Frontal cortex (tissue), 4 donors: ENCODE measurements at places on chromosomes 13 and 19. TPM values are rescaled to one million over a fixed set of nuclear protein-coding genes. Genes with fewer than 3 reads are reported as not detected.

The TRPC4 gene
- total RNA-seq: 14.7 TPM

The MTIF3 gene
- total RNA-seq: 40.4 TPM

- no peak for DNase-seq
These were observed 50.0 kb downstream of the GAS6 start for GRCh38 chr13:113813749-113814434.

GRCh38 chr19:47226426-47227351 is 4.3 kb downstream of the BBC3 start:
- DNase-seq: no peak

DNA sequence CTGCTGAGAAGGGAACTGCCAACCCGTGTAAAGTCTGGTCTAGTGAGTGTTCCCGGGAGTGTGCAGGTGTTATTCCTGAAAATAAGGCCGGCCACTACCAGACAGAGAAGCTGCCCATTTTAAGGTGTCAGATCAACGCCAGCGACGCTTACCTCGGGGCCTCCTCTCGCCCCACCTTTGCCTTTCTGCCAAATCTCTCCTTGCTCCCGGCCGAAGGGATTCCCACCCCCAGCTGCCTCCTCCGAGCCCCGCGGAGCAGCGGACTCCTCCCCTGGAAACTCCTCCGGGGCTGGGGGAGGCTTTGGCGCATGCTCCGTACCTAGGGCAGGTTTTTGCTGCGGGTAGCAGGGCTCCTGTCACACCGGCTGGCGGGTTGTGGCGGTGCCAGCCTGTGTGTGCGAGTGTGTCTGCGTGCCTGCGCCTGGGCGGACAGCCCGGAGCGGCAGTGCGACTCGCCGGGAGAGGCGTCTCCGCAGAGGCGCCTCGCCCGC is at the start of gene HS6ST3:
HS6ST3 (plus strand) TSS at position 359 of the 491 bp plus-strand sequence.
- DNase-seq: peak; percentile 42

- DNase-seq: no peak
These were observed 32.9 kb downstream of the ING1 start for GRCh38 chr13:110746438-110746837.

DNA sequence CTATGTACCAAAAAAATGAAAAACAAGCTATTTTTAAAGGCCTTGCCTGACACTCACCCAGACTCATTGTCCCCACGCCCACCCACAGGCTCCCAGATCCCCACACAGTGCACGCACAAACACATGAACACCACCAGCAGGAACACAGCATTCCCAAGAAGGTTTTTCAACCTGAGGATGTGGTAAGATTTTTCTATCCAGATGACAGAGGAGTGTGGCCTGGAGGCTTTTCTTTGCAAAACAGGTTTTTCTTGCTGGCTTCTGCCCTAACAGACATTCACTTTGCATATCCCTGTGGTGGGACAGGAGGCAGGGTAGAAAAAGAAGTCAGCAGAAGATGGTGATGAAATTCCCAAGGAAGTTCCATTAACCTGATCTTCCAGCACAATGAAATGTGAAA is 97.8 kb downstream of the KLF12 start:
- no peak for DNase-seq

The ASPDH gene
- total RNA-seq: 0.82 TPM

GRCh38 chr13:79398127-79398526 is 7.9 kb downstream of the RBM26 start:
- DNase-seq: no peak

The AZU1 gene
- total RNA-seq: 0.41 TPM

DNA sequence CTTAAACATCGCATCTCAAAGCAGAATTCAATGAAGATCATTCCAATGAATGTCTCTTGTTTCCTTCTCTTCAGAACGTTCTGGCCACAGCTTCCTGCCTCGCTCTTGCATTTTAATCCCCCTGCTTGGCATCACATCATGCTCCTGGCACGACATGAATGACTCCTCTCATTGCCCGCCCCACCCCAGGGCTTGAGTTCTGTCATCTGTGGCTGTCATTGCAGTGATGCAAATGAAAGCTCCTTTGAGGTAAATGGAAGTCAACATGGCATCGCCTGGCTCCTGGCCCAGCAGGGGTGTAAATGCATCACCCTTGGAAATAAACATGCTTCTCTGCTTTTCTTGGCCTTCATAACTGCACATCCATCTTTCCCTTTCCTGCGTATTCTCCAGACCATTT is 48.6 kb downstream of the SCEL start:
- no peak for DNase-seq

- DNase-seq: peak; percentile 56
These were observed 43.8 kb downstream of the ZNRF4 start for GRCh38 chr19:5498830-5499550.

The FKBP8 gene
- 178 TPM for total RNA-seq

GRCh38 chr19:19224150-19224851 is 12.5 kb downstream of the NCAN start:
- DNase-seq: no peak

The PBX4 gene
- 11.4 TPM for total RNA-seq

DNA sequence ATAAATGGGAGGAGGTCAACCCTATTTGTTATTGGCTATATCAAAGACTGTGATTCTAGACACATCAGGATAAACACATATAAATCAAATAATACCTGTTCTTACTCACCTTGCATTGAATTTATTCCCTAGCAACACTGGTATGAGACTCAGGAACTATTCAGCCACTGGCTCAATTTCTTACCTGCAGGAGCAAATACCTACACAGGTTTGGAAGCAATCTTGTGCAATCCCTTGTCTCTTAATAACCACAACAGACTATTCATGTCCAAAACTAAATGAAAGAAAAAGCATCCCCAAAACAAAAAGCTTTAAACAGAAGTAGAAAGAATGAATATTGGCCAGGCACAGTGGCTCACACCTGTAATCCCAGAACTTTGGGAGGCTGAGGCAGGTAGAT is 55.5 kb downstream of the TBC1D4 start:
- DNase-seq: no peak

GRCh38 chr13:31824705-31825517 is 85.6 kb downstream of the RXFP2 start:
- no peak for DNase-seq

GRCh38 chr13:31046711-31047279 is 114.3 kb downstream of the TEX26 start:
- peak; percentile 21 for DNase-seq

GRCh38 chr19:4374498-4375163 is 25.7 kb downstream of the SH3GL1 start:
- DNase-seq: no peak

The CALR3 gene
- not detected for total RNA-seq

GRCh38 chr13:112181336-112182067 is 114.6 kb downstream of the SOX1 start:
- no peak for DNase-seq

The PSG5 gene
- not detected for total RNA-seq

- no peak for DNase-seq
These were observed 7.0 kb downstream of the SLC25A30 start for GRCh38 chr13:45411221-45411620.

GRCh38 chr19:44927746-44928145 is 13.3 kb downstream of the APOC1 start:
- DNase-seq: no peak

DNA sequence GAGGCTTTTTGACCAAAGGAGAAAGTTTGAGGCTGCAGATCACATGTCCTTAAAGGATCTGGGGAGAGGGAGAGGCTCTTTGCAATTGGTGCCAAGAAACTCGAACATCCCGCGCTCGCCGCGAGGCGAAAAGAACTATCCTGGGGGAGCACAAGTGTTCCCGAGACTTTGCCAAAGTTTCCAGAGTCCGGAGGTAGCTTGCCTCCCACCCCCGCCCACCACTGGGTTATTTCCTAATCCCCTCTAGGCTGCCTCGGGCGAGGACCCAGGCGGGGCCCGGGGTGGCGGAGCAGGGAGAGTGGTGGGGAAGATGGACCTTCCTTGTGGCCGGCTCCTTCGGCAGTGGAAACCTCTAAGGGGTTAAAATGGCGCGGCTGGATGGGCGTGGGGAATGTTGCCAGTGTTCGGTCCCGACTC is 114.5 kb downstream of the KCNRG start:
- DNase-seq: no peak

DNA sequence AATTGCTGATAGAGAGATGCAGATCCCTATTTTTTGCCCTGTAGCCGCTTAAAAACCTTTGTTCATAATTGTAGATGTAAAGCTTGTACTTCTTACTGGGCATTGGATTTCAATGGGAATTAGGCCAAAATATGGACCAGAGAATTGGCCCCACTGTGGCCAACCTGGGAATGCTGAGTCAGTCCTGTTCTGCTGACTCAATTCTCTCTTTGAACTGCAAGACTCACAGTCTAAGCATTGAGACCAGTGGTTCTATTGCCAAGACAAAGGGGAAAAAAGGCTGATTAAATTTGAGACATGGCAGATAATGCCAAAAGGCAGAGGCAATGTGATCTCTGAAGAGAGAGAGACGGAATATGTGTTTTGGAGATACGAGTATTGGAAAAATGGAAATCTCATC is 72.5 kb upstream of the UBL3 start:
- no peak for DNase-seq

The MRPL4 gene
- 10.2 TPM for total RNA-seq

- no peak for DNase-seq
These were observed 193.5 kb upstream of the KL start for GRCh38 chr13:32822771-32823170.

DNA sequence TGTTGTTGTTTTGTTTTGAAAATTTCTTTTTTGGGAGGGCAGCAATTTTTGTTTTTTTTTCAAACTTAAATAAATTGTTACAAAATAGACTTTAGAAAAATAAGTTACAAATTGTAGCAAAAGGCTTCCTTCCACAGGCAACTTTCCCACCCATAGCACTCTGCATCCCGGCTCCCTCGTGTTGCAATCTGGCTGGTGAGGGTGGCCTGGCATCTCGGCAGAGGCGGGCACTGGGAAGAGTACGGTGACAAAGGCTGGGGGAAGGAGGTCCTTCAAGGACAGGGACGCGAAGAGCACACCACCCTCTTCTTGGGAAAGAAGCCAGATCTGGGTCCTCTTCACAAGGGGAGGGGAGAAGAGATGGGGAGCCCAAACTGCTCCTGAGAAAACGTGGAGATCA is 379.7 kb downstream of the OLFM4 start:
- no peak for DNase-seq

The PPP1R13L gene
- total RNA-seq: under 0.01 TPM

GRCh38 chr19:51407511-51408131 is 9.8 kb downstream of the SIGLEC10 start:
- no peak for DNase-seq

- peak; percentile 55 for DNase-seq
These were observed 11.8 kb downstream of the PDE4A start for GRCh38 chr19:10431943-10432735.

GRCh38 chr19:3478409-3479176 is 1.7 kb downstream of the SMIM24 start:
- DNase-seq: no peak

The CDX2 gene
- total RNA-seq: not detected

DNA sequence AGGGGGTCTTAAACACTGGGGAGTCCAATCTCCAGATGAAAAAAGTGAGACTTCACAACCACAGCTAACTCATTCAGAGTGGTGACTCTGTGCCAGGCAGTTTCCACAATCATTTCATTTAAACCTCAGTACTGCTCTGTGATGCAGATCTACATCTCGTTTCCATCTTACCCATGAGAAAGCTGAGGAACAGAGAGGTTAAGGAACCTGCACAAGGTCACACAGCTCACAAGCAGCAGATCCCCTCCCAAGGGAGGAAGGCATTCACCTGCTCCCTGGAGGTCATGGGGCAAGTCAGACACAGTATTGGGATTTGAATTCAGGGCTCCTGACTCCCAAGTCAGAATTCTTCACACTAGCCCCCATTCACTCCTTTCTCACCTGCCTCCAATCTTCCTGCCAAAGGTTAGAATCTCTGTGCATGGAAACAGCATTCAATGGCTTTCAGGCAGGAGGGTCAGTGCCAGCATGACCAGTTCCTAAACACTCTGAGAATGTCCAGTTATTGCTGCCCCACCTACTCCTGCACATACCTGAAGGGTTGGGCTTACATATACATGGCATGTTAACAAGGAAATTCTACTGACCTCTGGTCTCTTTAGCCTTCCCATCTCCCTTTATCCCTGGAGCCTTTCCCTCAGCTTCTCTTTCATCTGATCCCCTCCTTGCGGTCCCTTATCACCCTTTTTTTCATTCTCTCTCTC is 1.9 kb downstream of the CABP5 start:
- DNase-seq: no peak

- no peak for DNase-seq
These were observed 402.2 kb upstream of the ZNF507 start for GRCh38 chr19:31943191-31943661.

The FCGBP gene
- total RNA-seq: 0.82 TPM

- no peak for DNase-seq
These were observed 122.0 kb upstream of the FNDC3A start for GRCh38 chr13:48853728-48854102.

The PSPN gene
- total RNA-seq: 3.7 TPM

- no peak for DNase-seq
These were observed 375.7 kb upstream of the SPRY2 start for GRCh38 chr13:80716610-80717081.

GRCh38 chr19:56538254-56538760 is 441 bp upstream of the ZFP28 start:
- DNase-seq: peak; percentile 92

DNA sequence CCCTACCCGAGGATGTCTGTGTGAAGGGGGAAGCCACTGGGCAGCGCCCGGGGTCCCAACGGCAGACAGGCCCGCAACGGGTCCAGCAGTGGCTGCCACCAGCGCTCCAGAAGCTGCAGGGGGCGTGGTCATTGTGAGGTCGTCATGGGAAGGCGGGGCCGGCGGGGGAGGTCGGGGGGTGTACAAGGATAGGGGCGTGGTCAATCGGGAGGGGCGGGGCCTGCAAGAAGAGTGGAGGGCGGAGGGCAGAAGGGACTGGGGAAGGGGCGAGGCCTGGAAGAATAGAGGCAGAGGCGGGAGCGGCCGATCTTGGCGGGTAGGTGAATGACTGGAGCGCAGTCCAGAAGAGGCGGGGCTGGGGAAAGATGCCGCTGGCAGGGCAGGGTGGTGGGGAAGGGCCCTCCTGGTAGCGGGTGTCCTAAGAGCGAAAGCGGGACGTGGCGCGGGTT is 4.4 kb downstream of the FUZ start:
- DNase-seq: peak; percentile 97

DNA sequence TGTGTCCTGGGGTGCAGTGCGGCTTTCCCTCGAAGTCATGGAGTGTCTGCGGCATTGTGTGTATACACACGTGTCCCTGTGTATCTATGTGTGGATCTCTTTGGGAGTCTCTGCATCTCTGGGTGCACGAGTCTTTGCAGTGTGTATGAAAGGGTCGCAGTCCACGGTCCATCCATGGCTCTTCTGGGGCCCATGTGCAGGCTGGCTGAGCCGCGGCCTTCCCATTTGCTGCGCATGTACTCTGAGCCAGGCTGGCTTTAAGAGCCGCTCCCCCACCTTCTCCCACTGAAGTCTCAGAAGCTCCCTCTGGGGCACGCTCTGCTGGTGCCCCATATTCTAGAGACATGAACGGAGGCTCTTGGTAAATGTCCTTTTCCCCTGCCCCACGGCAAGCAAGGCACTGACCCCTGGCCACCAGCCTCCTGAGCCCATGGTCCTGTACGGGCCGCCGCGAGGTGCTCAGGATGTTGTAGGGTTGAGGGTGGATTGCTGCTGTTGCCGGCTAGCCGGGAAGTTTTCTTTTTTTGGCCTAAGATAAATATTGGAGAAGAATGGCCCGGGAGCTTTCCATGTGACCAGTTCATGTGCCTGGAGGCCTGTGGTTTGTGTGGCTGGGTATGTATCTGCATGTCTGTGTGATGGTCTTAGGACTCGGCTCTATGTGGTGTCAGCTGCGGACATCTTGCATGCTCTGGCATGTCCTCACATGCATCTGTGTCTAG is 31.9 kb downstream of the PAK4 start:
- DNase-seq: no peak

- no peak for DNase-seq
These were observed 6.7 kb upstream of the TMPRSS9 start for GRCh38 chr19:2353159-2353886.

GRCh38 chr13:72341904-72342303 is 385.5 kb downstream of the MZT1 start:
- DNase-seq: no peak
